NCI-H2081 treated with DMSO at 0.1 percent for 48 hours (cell line): ENCODE measurements at places on chromosomes 2 and 18.

DNA sequence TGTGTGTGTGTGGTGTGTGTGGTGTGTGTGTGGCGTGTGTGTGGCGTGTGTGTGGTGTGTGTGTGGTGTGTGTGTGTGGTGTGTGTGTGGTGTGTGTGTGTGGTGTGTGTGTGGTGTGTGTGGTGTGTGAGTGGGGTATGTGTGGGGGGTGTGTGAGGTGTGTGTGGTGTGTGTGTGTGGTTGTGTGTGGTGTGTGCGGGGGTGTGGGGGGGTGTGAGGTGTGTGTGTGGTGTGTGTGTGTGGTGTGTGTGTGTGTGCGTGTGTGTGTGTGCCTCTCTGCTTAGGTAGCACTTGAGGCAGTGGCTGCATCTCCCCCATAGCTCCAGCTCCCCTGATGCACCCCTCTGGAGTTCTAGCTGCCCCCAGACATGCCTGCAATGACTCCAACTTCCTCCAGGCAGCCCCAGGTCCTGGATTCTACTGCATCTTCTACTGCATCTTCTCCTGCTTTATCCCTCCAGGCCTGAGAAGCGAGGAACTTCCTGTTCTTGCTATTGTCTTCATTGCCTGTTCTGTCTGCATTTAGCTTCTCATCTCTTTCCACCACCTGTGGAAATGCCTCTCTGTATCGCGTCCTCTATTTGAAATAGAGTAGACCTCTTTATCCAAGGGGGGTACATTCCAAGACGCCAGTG, 22.2 kb upstream of the MLPH start:
- DNase-seq = no peak

GRCh38 chr2:39664888-39665591, 677 bp upstream of the TMEM178A start:
- DNase-seq = no peak

GRCh38 chr2:30927465-30928075, 120.3 kb upstream of the CAPN13 start:
- no peak for DNase-seq

- no peak for DNase-seq
Observed at GRCh38 chr2:145593991-145594614, 1074.2 kb upstream of the ZEB2 start.

DNA sequence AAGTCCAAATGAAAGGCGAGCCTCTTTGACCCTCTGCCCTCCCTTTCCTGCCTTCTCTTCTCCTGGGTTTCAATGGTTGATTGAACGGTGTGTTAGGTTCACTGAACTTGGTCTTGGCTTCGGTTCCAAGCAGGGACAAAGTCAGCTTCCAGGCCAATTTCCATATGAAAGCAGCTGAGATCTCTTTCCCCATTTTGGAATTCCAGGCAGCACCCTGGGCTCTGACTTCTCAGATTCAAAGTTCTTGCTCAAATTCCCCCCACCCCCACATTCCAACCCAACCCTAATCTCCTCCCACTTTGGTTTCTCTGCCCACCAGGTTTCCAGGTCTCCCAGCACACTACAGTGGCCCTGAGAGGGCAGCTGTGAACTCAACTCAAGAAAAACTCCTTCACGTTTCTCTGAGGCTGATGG, 231.0 kb downstream of the INSIG2 start:
- no peak for DNase-seq
